Activated CD4-positive, alpha-beta T cell treated with anti-CD3 and anti-CD28 coated beads, Interleukin-10, Interleukin-2, amounts not matched to agents 100 ng/mL and 50 ng/mL, durations not matched to agents 16 hours and 8 hours (primary cell): ENCODE measurements at places on chromosomes 5 and 9.

- no peak for DNase-seq
Observed at GRCh38 chr9:114315723-114316363, 7.1 kb upstream of the ORM1 start.

DNA sequence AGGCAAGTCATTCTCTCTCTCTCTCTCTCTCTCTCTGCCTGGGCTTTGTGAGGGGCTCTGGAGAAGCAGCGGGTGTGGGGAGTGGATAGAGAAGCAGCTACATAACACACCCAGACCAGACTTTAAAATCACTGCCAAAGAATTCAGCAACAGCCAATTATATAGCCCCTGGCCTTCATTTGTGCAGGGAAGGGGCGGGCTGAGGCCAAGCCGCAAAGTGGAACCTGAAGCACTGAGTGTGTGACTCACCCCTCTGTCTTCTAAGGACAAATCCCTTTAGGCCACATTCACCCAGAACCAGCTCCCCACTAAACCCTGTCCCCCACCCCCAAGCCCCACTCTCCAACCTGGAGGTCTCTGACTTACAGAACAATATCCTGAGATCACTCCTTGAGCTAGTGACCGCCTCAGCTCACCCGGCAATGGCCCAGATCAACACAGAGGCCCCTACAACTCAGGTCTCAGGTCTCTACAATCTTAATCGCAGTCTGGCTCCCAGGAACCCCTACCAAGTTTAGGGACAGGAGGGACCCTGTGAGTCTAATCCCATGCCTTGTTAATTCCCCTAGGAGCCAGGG lies 6.0 kb downstream of the B4GALT1 start:
- peak; percentile 79 for DNase-seq

- DNase-seq: peak; percentile 94
Observed at GRCh38 chr9:35096035-35096849, at the start of gene PIGO. Gene PIGO (minus strand): TSS chr9:35096591. CDS start chr9:35095565, 1,026 bp downstream.

GRCh38 chr9:91426123-91426745 lies 2.6 kb upstream of the NFIL3 start:
- DNase-seq: peak; percentile 64

- DNase-seq: no peak
Observed at GRCh38 chr9:109408759-109409462, 88.1 kb upstream of the EPB41L4B start.

GRCh38 chr5:1387059-1387755 lies 42.3 kb upstream of the CLPTM1L start:
- no peak for DNase-seq

DNA sequence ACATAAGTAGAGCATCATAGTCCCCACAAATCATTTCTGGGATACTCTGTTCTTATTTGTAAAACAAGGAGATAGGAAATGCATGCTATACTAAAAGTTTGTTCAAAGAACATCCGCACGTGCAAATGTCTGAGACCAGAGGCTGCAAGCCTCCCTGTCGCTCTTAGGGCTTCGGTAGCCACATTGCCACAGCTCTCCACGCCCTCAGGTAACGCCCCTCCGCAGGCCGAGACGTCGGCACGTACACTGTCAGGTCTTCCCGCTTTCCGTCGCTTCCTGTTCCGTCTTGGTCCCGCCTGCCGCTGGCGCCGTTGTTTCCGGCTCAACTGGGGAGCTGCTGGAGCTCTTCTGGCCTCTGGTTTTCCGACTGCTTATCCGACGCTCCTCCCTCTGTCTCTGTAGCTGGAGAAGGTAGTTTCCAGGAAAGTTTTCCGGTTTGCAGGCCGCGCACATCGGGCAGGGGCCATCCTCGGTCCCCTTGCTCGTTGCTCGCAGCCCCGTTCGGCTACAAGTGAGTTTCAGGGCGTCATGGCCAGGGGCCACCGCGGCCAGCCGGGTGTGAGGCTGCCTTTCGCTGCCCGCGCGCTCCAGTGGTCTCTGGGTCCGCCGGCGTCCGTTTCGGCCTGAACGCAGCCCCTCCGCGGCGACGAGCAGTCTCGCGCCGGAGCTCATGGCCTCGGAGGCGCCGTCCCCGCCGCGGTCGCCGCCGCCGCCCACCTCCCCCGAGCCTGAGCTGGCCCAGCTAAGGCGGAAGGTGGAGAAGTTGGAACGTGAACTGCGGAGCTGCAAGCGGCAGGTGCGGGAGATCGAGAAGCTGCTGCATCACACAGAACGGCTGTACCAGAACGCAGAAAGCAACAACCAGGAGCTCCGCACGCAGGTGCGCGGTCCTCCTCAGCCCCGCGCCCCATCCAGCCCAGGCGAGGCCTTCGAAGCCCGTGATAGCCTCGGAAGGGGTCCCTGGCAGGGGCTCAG lies at the start of gene AGGF1:
TSS of gene AGGF1 (plus strand) at position 308 of the 975 bp plus-strand sequence. CDS start at position 671, 363 bp downstream.
- DNase-seq: peak; percentile 96

GRCh38 chr5:78621291-78621738 lies 27.3 kb downstream of the LHFPL2 start:
- no peak for DNase-seq

DNA sequence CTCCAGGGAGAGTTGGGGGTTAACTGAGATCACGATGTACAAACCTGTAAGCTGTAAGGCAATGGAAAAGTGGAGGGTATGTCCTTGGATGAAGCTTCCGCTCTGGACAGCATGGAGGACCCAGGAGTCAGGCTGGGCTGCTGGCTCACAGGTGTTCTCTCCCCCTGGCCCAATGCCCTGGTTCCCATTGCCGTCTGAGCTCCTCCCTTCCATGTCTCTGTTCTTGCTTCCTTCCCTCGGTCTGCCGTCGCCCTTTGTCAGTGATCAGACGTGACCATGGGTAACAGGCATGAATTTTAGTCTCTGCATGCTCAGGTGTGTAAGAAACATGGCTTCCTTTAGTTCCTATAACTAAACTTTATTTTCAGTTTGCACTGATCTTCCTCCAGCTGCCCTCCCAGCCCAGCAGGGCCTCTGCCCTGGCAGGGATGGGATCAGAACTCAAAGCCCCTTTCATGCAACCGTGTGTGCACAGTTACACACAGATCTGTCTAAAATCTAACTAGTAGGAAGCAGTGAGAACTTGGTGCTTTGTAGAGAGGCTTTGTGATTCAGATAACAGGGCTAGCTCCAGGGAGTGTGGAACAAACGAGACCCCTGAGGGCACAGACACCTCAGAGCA lies 51.7 kb upstream of the KCNMB1 start:
- DNase-seq: no peak

DNA sequence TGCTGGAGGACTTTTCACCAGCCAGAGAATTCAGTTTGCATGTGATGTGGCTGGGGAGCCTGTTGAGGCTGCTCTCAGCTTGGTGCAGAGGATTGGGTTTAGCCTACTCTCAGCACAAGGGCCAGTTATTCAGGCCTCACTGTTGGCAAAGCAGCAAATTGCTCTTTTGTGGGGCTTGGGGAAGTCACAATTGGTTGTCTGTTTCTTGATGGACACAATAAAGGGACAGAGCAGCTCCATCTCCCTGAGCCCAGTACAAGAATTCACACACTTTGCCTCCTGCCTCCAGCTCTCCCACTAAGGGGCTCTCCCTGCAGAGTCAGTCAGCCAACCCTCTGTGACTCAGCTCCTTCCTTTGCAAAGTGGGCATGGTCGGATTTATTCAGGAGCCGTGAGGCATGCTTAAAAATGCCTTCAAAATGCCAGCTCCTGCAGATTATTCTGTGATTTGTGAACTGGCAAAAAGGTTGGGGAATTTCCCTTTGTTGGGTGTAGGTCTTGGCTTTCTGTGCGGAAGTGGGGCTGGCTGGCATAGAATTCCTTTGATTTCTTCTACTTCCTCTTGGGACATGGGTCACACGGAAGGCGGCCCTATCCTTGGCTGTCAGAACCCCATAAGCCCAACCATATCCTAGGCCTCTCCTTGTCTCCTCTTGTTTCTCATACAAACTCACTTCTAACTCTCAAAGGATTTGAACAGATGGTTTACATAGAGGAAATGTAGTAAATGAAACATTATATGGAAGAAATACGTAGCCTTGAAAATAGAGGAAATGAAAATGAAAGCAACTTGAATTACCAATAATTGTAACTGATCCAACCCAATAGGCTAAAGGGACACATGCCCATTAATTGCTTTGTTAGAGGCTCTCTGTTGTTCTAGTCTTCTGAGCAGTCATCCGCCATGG lies 118.7 kb upstream of the CD180 start:
- DNase-seq: no peak

GRCh38 chr9:7313389-7313788 lies 486.2 kb downstream of the DMAC1 start:
- no peak for DNase-seq

GRCh38 chr5:143251190-143251589 lies 152.3 kb downstream of the NR3C1 start:
- no peak for DNase-seq

GRCh38 chr9:107866711-107867311 lies 377.2 kb upstream of the KLF4 start:
- DNase-seq: no peak

DNA sequence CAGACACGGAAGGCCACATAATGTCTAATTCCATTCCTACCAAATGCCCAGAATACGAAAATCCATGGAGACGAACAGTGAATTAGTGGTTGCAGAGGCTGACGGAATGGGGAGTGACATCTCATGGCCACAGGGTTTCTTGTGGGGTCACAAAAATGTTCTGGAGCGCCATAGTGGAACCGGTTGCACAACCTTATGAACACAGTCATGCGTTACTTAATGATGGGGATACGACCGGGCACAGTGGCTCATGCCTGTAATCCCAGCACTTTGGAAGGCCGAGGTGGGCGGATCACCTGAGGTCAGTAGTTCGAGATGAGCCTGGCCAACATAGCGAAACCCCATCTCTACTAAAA lies 26.0 kb upstream of the TTLL11 start:
- DNase-seq: no peak

DNA sequence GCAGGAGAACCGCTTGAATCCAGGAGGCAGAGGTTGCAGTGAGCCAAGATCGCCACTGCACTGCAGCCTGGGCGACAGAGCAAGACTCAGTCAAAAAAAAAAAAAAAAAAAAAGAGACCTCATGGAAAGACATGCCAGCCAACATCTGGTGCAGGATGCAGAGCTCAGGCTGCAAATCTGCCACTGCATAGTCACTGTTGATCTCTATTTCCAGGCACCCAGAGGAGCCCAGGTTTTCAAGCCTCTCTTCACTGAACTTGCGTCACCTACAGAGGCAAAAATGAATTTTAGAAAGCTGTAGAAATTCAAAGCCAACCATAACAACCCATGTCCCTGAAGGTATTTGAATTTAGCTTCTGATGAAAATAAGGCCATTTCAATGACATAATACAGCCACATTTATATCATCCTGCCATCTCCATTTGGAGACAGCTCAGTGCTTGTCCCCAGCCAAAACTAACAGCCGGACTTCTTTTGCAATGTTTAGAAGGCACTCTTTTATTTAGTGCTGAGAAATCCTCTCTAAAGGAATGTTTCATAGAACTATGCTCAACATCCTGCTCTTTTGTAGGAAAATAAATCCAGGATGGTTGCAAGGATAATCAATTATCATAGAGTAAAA lies 113.3 kb downstream of the SNX18 start:
- DNase-seq: no peak

GRCh38 chr9:138061631-138062030 lies 184.0 kb downstream of the CACNA1B start:
- DNase-seq: no peak

GRCh38 chr5:116651653-116652052 lies 77.0 kb upstream of the SEMA6A start:
- no peak for DNase-seq

- DNase-seq: no peak
Observed at GRCh38 chr5:10578869-10579268, 15.0 kb downstream of the ANKRD33B start.

GRCh38 chr9:22211588-22212360 lies 202.7 kb upstream of the CDKN2B start:
- no peak for DNase-seq

DNA sequence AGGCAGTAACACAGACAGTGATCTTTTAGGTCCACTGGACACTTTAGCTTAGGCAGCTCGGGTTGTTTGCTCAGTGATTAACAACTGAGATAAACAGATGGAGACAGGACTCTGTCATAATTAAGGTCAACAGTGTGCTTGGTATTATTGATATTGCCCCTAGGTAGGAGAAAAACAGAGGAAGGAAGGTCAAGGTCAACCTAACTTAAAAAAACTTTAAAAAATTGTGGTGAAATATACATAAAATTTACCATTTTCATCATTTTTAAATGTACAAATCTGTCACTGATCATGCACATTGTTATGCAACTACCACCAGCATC lies 2.1 kb upstream of the HSPA4 start:
- DNase-seq: no peak

DNA sequence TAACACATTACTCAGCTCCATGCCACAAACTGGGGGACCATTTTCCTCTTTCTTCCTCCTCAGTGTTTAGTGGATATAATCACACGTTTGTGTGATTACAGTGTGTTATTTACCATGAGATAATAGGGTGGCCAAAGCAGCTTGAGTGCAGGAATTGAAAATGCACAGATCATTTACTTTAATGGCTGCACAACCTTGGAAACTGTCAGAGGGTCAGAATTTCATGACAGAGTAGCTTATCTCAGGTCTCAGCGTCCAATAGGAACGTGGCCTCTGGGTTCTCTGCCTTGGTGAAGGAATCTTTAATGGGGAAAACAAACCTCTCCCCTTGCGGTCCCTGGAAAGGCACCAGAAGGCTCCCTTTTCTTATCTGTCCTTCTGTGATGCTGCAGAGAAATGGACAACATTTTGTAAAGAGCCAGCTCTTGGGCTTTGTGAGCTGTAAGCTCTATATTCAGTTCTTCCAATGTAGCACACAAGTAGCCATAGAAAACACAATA lies 87.4 kb upstream of the CD180 start:
- no peak for DNase-seq

DNA sequence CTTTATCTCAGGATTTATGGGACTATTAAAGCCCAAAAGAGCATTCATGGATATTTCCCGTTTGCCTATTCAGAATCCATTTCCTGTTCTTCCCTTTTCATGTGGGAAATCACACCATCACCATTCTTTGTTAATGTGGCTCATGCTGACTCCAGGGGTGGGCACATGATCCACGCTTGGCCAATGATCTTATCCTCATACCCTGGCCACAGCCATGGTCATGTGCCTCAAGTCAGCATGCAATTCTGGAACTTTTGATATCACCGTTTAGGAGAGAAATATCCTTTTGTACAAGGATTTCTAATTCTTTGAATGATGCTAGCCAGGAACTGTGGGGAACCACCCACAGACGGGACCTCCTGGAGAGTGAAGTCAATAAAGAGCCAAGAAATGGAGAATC lies 272.2 kb downstream of the PRELID2 start:
- no peak for DNase-seq

DNA sequence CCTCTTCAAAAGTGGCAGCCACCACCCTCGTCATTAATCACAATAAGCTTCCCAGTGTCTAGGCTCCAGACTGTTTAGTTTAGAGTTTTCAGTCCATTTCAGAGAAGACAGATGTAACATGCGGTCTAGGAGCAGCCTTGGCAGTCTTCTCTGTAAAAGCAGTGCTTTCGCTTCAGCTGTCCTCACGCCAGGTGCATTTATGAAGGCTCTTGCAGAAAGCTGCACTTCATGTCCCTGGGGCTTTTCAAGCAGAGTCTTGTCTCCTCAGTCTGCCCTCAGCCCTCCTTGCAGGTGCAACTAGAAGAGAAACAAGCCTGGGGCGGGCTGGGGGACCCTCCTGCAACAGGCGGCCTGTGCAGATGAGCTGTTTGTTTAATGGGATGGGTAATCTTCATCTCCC lies 281.9 kb downstream of the DRD1 start:
- no peak for DNase-seq
